ENCODE measurements at places on chromosomes 1 and 21.

GRCh38 chr1:21663951-21664805, 5.0 kb downstream of the RAP1GAP start:
- DNase-seq: no peak

DNA sequence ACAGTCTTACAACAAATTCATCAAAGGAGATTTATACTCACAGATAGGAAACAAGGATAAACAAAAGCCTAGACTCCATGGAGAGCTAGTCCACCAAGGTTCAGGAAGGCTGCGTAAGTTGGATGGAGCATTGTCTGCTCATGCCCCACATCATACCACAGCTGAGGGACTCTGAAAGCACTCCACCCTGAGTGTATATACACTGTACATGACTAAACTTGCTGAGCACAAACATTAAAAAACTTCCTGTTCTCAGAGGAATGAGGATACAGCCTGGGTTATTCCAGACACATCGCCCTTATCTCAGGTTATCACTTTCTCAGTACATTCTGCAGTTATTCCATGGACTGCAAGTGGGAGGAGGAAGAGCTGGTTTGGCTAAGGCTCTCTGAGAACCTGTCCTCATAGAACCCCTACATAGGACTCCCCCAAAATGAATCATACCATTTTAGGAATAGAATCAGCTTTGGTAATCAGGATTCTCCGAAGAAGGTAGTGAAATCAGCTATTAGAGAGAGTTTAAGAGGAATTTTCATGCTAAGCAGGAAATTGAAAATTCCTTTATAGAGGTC, 58.0 kb upstream of the PRMT6 start:
- DNase-seq: no peak

DNA sequence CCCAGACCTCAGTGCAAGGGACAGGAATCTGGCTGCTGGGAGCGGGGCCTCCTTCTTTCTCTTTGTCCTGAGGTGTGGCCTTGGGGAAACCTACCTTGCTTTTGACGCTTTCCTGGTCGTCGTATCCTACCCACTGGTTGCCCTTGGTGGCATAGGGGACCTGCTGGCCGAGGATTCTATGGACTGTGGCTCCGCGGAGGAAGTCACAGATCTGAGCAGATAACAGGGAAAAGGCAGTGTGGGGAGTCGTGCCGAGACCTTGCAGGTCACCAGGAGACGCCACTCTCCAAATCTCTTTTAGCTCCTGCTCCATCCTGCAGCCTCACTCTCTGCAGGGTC, 4.0 kb upstream of the MYBPH start:
- DNase-seq: no peak

DNA sequence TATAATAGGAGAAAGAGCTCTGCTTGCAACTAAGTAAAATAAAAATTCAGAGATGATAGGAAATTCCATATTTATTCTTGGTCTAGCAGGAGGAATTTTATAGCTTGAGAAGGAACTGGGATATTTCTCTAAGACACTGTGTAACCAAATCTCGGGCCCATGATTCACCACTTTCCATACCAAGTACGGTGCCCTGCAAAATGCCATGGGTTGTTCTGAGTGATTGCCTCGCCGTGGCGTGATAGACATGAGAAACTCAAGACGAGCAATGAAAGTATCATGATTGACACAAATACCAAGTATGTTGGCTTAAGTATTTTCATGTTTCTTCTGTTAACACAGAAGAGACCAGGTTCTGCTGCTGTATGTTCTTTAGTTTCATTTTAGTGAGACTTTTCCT, 167.2 kb downstream of the LMO4 start:
- DNase-seq: no peak

DNA sequence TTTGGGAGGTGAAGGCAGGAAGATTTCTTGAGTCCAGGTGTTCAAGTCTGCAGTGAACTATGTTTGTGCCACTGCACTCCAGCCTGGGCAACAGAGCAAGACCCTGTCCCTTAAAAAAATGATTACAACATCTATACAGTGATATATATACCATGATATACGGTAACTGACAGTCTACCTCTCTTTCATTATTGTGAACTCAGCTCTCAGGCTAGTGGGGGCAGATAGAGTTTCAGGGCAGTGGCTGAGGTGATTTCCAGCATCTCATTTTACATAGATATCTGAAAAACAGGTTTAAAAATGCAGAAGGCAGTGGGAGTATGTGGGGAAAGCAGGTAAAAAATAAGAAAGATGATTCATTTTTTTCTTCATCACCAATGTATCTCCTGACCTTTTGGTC, 8.1 kb upstream of the NTNG1 start:
- DNase-seq: no peak

DNA sequence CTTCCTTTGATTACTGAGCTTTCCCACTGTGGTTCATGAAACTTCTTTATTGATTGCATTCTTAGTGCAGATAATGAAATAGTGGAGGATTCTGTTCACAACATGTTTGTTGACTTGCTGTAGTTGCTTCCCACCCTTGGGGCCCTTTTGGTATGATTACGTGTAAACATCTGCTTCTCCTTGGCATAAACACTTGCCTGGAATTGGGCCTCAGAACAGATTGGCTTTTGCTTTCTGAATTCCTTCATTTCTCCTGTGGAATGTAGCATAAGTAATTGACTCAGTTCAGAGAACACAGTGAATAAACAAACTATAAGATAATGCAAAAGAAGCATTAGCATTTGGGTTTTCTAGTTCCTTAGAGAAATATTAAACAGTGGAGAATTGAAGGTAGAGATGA, 59.5 kb upstream of the LAMC2 start:
- DNase-seq: no peak

GRCh38 chr1:154712166-154712810, 104.3 kb upstream of the ADAR start:
- DNase-seq: no peak

GRCh38 chr1:209751627-209752231, 4.1 kb upstream of the TRAF3IP3 start:
- peak; percentile 40 for DNase-seq

DNA sequence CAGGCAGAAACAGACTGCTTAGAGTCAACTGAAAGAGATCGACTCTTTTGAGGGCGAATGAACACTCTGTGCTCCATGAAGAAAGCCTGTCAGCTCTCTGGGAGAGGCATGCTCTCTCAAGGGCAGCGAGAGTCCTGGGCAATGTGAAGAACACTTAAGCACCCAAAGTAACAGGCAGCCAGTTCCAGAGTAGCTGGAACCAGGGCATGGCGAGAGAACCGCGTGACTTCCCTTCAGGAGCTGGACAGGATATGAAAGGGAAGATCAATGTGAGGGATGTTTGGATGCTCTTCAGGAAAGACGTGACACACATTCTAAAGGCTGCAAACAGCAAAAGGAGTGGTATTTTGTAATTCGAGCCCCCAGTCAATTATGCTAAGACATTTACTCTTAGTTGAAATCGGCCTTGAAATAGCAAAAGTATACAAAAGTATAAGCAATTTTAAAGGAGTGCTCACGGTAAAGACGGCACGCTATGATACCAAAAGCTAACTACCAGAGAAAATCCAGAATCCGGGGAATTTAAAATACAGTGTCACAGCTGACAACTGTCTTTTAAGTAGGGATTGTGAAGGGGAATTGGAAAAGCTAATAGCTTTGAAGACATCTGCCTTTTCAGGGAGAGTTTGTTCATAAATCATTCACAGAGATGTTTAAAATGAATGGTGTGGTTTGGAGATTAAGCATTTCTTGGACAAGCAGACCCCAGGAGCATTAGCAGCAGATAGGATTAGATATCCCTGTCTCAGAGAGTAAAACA, 20.8 kb downstream of the ADAMTS5 start:
- DNase-seq: no peak

DNA sequence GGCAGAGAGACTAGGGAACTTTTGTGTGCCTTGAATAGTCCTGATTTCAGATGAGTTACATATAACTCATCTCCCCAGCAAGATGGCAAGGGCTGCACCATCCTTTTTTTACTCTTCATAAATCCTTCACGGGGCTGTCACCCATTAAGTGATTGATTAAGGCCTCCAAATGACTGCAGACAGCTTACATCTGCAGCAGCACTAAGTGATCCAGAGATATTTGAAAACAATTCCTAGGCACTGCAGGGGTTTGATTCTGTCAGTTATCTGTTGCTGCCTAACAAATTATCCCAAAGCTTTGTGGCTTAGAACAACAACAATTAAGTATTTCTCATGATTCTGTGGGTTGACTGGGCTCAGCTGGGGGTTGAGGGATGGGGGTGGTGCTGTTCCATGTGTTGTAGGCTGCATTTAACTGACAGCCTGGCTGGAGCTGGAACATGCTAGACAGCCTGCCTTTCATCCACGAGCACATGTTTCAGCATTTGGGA, 19.3 kb downstream of the TEX38 start:
- DNase-seq: no peak

DNA sequence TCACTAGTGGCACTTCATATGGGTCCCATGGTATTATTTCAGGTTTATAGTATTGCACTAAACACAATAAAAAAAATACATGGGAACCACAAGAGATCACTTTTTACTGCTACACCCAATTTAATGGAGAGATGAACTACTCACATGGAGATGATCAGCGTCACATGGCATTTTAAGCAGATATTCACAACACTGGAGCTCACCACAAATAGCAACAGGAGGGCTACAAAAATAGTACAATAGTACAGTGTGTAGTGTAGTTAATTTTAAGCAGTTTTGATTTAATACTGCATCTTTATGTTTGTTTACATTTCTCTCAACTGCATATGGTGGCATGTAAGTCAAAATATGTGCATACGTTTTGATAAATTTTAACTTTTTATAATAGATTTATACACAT, 31.0 kb downstream of the SNX7 start:
- DNase-seq: no peak

DNA sequence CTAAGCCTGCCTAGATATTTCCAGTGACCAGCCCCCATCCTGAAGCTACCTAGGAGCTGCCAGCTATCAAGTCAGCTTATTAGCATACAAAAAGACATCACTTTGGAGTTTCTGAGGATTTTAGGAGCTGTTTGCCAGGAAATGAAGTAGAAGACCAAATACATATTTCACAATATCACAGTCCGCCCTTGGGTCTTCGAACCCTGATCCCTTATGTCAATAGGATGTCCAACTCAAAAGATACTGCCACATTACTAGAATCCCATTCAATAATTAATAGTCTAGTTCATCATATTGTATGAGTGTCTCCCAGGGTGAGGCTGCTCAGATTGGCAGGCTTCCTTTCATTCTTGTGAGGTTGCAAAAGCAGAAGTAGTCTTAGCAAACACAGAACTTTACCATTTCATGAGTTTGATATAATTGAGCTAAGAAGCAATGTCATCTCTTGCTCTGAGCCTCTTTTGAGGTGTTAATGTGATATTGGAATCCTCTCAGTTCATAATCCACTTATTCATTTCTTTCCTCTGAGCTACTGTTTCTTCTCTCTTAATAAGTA, 13.6 kb downstream of the IPO9 start:
- no peak for DNase-seq

DNA sequence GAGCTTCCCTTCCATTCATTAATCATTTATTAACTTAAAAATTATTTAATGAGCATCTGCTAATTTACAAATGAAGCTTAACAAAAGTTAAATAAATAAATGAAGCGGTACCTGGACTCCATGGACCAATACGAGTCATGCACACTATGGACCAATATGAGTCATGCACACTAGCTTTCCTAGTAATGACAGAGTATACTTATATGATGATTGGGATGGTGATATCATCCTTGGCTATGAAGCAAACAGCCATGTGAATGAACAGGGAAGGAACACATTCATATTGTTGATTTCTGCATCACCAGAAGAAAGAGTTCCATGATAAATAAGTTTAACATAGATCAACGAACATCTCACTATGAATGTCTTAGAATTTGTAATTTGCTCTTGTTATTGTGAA, 109.9 kb downstream of the SPAG17 start:
- DNase-seq: no peak

- no peak for DNase-seq
Measured at GRCh38 chr1:41875487-41875886, 43.2 kb downstream of the HIVEP3 start.

DNA sequence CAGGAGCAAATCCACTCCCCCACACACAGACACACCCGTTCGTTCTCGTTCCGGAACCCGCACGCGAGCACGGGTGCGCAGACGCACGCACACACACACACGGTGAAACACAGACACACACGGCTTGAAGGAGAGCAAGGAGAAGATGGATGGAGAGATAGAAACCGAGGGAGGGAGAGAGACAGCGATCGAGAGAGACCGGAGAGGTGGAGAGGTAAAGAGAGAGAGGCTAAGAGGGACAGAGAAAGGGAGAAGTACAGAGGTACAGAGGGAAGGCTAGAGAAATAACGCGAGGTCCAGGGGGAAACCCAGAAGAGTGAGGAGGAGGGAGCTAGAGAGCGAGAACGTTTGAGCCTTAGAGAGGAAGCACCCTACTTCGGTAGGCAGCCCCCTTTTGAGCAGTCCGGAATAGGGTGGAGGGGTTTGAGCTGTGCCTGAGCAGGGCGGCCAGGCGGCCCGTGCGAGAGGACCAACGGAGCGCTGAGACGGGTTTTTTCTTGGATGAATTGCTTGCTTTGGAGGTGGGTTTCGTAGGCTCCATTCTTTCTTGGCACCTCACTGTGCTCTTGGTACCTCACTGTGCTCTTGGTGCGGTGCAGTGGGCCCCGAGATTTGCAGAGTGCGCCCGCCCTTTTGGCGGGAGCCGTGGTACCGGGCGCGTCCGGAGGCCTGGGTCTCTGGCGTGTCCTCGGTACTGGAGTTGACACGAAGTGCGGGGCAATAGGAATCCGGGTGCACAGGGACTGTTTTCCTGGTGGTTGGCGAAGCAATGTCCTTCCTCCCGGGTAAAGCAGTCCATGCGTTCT, 88.4 kb upstream of the RHOU start:
- DNase-seq: peak; percentile 18

- DNase-seq: no peak
Measured at GRCh38 chr1:33392206-33392605, 38.7 kb downstream of the PHC2 start.

DNA sequence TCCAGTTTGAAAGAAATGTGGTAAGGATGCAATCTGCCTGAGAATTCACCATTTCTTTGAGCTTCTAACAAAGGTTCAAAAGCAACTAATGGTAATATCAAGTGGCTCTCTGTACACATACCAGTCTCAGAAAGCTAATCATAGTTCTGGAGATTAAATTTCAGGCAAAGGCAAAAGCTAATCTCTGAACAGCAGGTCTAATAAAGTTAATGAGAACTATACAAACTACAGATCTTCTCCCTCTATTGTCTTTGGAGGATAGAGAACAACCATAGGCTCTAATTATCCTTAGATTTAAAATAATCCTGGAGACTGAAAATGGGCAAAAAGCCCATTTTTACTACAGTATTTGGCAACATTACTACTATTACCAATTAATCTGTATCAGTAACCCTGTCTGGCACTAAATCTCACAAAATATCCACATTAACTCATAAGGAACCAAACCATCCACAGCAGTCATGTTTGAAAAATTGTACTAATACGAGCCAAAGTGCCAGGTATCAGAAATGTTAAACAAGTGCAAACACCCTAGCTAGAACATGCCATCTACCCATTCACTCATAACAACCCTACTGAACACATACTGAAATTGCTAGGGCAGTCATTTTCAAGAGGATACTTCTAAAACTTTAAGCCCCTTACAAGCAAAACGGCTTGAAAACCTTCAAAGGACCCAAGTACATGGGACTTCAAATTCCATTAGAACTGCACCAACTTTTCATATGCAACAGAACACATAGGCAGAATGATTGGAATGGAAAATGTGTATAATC, 4.8 kb downstream of the DIPK1A start:
- DNase-seq: no peak
